ENCODE measurements at places on chromosomes 2 and 18.

DNA sequence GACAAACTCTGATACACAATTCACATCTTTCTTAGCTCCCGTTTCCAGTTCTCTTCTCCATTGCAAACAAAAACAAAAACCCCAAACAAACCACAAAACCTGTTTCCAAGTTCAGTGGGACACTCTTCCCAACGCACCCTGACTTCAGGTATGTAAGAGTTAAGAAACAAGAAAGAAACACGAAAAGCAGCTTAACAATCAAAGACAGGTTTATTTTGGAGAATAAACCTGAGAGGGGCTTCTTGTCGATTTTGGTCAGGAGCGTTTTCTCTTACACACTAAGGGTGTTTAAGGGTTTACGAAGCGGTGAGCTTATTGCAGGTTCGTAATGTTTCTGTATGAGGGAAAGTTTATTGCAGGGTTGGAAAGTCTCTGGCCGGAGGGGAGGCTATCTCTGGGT is 905 bp upstream of the ATG16L1 start:
- no peak for DNase-seq

DNA sequence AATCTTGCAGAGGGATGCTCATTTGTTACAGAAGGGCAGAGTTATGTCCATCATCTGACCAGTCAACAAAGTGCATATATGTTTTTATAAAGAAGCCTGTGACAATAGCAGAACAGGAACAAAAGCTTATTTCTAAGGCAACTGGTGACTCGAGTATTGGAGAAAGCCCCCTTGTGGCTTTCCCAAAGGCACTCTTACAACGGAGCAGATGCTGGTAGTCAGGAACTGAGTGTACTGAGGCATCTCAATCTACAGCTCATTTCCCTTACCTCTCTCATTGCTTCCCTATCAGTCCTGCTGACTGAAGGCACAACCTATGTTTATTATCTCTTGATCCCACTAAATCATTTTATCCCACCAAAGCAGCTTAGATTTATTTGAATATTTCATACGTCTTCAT is 557.1 kb upstream of the CHAC2 start:
- no peak for DNase-seq

DNA sequence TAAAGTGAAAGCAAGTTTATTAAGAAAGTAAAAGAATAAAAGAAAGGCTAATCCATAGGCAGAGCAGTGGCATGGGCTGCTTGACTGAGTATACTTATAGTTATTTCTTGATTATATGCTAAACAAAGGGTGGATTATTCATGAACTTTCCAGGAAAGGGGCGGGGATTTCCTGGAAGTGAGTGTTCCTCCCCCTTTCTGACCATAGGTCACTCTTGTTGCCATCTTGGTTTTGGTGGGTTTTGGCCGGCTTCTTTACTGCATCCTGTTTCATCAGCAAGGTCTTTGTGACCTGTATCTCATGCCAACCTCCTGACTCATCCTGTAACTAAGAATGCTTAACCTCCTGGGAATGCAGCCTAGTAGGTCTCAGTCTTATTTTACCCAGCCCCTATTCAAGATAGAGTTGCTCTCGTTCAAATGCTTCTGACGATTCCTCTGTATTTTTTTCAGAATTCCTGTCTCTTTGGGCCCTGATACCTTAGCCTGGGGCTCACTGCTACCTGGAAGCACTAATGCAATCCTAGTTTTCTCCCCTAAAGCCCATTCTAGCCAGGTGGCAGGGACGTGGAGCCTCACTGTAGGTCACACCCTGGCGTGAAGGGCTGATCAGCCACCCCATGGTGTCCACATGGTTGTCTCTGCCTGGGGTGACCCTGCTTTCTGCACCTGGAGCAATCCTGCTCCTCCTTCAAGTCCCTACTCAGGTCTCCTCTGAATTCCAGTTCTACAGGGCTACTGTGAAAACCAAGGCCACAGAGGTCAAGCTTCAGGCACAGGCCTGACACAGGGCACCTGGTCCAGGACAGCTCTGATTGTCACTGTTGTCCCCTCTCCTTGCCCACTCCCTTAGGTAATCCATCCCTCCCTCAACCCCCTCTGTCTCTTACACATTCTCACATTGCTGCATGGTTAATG is 6.0 kb upstream of the SLC35F6 start:
- no peak for DNase-seq

DNA sequence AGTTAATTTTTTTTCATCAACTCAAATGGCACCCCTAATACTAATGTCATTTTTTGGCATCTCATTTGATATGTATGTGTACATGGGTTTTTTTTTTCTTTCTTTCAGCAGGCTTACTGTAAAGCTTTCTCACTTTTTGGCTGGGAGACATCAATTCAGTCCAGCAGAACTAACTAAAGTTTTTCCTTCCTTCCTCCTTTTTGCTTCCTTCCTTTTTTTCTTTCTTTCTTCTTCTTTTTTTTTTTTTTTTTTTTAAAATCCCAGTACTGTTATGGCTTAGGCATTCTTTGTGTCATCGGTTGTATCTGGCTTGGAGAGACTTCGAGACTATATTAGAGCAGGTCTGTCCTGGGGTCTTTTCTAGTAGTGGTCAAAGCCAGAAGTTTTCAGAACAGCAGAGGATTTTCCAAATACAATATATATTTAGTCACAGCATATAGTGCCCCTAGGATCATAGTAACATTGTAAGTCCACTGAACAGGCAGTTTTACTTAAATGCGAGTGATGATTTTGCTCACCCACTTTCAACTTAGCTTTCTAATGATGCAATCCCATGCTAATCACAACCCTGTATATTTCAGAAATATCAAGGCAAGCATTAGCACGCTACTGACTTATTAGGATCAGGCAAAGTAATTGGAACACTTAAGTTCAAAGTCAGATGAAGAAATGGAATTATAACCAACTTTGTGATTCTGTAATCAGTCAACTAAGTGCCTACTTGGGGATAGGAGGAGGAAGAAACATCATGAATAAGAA is 4.0 kb downstream of the KLHL29 start:
- no peak for DNase-seq

GRCh38 chr2:226536410-226536809 is 263.2 kb downstream of the IRS1 start:
- DNase-seq: no peak

- no peak for DNase-seq
These were observed 175.3 kb upstream of the LRP1B start for GRCh38 chr2:142306131-142306530.

DNA sequence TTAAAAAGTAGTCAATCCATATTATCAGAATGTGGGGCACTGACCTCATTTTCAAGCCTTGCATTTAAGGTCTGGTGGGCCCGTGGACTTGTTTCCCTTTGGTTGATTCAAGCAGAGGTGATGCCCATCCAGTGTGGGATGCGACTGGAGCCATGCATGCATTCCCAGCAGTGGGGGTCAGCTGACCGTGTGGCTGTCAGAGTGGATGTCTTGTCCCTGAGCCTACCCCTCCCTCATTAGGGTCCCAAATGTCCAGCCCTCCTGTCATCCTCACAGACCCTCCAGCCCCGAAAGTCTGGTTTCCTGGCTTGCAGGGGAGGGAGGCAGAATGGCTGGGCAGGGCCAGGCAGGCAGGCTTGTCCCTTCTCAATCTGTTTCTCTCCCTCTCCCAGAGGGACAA is 67.3 kb upstream of the SH3RF3 start:
- DNase-seq: no peak

Data from cortex of kidney (tissue), 1 donor.